Skin of body (tissue), 3 donors: ENCODE measurements at places on chromosomes 2 and 18. TPM values are rescaled to one million over a fixed set of nuclear protein-coding genes. Genes with fewer than 3 reads are reported as not detected.

Gene POTEE
- not detected for total RNA-seq

Gene STON1
- total RNA-seq = 15.7 TPM

GRCh38 chr2:174868878-174869277 is 104.6 kb upstream of the CHRNA1 start:
- no peak for DNase-seq

DNA sequence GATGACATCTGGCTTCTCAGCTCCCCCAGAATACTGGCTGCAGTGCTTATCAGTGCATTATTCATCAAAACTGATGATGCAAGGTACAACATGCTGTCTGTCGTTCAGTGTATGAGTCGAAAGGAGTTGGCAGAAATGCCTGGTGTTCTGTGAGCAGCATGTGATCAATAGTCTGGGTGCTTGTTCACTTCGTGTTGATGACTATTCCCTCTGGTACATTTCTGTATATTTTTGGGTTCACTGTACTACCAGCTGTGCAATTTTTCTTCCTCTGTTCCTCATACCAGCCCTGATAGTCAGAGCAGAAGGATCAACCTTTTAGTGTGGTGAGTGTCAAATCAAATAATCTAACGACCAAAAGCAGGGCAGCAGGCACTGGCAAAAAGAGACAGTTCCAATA is 59.0 kb upstream of the KLHL14 start:
- DNase-seq = no peak

DNA sequence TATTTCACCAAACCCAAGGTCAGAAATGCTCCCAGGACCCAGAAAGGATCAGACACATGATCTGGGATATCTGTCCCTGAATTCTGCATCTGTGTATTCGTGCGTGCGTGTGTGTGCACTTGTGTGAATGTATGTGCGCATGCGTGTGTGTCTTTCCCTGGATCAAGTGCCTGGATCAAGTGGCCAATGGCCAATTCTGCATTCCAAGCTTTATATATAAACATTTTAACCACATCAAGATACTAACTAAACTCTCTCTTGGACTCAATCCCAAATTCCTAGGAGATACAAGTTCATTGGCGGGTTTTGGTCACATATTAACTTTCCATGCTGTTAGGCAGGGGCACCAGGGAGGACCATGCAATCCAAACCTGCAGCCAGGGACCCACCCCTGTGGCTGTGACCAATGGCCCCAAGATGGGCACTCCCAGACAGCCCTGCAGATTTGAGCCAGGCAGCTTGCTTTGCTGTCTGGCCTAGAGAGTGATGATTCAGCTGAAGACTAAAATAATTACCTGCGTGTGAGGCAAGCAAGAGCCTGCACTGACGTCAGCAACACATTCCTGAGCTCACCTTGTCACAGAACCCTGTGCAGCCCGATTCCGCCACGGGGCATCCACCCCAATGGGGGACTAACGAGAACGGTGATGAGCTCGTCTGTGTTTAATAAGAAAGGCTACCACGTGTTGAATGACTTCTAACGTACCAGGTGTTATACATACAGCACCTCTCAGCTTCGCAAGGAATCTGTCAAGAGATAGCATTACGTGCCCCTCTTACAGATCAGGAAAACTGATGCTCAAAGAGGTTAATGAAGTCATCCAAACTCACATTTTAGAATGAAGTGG is 45.3 kb upstream of the ROCK2 start:
- peak; percentile 88 for DNase-seq

- no peak for DNase-seq
Observed at GRCh38 chr2:149738767-149739166, 151.2 kb upstream of the MMADHC start.
